ENCODE measurements at places on chromosomes 2 and 18.

GRCh38 chr2:41920812-41921211 is 127.0 kb upstream of the PKDCC start:
- DNase-seq = no peak

DNA sequence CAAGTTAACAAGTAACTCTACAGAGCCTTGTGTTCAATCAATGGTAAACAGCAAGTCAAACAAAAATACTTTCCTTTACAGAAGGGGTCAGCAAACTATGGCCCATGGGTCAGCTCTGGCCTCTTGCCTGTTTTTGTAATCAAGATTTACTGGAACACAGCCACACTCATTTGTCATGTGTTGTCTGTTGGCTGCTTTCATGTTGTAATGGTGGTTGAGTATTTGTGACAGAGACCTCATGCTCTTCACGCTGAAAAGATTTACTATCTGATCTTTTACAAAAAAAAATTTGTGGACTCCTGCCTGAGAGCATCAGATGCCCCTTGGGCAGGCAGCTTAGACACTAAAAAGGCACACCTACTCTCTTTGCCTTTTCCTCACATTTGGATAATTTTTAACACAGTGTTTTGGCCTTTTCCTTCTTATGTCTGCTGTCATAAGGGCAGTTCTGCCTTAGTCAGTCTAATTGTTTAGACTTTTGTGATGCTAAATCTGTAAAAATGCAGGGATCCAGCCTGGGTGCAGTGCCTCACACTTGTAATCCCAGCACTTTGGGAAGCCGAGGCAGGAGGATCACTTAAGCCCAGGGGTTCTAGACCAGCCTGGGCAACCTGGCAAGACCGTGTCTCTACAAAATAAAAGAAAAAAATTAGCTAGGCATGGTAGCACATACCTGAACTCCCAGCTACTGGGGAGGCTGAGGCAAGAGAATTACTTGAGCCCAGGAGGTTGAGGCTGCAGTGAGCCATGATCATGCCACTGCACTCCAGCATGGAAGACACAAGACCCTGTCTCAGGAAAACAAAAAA is 18.3 kb downstream of the IL1B start:
- no peak for DNase-seq

- DNase-seq = no peak
Observed at GRCh38 chr2:59529726-59530125, 1023.7 kb downstream of the BCL11A start.

DNA sequence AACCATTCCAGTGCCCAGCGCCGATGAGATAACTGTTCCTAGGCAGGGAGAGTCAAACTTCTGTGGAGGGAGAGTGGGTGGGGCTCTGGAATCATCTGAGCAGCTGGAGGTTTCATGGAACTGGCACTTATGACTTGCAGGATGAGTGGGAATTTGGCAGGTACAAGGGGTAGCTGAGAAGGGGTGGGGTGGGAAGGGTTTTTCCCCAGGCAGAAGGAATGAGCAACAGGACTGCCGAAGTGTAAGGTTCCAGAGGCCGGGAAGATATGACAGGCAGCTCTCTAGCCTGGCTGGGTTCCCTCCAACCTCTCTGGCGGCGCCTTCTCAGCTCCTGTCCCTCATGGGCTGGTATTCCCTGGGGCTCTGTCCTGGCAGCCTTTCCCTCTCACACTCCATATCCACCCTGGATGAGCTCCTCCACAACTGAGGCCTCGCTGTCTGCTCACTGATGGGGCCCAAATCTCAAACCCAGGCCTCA is 2.5 kb upstream of the TET3 start:
- DNase-seq = no peak

DNA sequence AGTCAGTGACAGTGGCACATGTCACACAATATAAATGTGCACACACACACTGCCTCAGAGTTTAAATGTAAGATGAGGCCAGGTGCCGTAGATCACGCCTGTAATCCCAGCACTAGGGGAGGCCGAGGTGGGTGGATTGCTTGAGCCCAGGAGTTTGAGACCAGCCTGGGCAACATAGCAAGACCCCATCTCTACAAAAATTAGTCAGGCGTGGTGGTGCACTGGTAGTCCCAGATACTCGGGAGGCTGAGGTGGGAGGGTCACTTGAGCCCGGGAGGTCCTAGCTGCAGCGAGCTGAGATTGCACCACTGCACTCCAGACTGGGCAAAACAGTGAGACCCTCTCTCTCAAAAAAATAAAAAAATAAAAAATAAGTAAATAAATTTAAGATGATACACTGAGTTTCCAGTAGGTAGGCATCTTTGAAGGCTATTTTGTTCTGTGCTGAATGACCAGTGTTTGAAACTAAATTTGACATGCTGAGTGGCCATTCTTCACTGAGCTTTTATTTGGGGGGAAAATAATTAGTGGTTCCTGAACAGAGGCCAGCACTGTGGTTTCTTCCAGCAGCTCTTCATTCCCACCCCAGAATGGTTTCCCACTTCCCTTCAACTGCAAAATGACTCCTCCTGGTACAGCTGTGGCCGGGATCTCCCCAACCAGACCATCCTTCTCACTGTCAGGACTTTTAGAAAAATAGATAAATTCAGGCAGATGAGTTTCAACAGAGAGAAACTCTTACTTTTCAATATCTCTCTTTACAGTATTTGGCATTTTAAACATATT is 44.9 kb downstream of the PSMG2 start:
- DNase-seq = peak; percentile 51

DNA sequence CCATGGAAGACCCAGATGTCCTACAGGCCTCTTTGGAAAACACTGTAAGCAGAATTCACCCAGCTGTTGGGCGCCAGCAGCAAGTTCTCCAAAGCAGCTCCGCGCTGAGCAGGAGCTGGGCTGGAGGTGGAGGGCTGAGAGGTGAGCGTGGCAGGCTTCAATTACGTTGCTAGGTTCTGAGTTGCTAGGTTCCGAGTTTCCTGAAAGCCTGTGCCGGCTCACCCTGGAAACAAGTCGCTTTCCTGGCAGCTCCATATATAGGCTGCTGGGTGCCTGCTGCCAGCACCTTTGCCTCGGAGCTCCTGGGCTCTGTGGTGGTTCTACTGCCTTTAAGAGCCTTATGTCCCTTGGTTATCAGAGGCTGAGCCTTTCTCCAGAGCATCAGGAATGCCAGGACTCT is 14.4 kb upstream of the EGR4 start:
- DNase-seq = no peak

DNA sequence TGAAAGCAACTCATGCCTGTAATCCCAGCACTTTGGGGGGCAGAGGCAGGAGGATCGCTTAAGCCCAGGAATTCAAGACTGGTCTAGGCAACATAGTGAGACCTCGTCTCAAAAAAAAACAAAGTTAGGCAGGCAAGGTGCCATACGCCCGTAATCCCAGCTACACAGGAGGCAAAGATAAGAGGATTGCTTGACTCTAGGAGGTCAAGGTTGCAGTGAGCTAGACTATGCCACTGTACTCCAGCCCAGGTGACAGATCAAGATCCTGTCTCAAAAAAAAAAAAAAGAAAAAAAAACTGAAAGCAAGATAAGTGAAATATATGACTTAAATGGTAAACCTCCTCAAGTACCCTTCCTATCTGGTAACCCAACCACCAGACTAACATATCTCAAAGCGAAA is 59.8 kb downstream of the USP34 start:
- DNase-seq = no peak

GRCh38 chr2:37827911-37828511 is 97.1 kb upstream of the RMDN2 start:
- no peak for DNase-seq

GRCh38 chr18:54647176-54647575 is 56.1 kb downstream of the DYNAP start:
- peak; percentile 8 for DNase-seq

DNA sequence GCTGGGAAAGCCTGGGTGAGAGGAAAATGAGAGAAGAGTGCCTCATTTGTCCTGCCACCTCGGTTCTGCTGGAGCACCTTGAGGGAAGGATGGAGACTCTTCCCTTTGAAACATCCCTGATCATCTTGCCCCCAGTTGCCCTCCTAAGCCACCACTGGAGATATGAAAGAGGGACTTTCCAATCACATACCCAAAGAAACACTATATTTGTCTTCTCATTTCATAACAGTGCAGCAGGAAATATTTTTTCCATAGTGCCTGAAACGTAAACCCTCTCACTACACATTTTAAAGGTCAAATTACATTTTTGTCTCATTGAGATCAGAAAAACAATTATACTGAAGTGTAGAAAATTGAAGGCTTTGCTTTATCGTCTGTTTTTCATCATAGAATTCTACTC is 63.3 kb downstream of the KCTD18 start:
- no peak for DNase-seq

GRCh38 chr2:74349889-74350288 is 6.7 kb upstream of the SLC4A5 start:
- no peak for DNase-seq

DNA sequence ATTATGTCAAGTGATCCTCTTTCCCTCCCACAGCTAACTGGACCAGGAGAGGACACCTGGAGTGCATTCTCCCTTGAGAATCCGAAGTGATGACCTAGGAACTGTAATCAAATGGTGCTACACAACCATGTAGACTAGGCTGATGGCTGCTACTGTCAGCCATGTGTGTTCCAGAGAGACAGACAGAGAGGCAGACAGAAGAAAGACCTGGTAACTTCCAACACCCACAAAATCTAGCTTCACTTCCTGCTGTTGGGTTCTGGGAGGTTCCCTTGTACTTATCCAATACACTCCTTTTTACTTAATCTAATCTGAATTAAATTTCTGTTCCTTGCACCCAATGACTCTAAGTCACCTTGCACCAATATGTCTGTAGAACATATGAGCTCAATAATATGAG is 72.3 kb downstream of the AAK1 start:
- no peak for DNase-seq

GRCh38 chr2:138881126-138881525 is 100.9 kb upstream of the NXPH2 start:
- no peak for DNase-seq

DNA sequence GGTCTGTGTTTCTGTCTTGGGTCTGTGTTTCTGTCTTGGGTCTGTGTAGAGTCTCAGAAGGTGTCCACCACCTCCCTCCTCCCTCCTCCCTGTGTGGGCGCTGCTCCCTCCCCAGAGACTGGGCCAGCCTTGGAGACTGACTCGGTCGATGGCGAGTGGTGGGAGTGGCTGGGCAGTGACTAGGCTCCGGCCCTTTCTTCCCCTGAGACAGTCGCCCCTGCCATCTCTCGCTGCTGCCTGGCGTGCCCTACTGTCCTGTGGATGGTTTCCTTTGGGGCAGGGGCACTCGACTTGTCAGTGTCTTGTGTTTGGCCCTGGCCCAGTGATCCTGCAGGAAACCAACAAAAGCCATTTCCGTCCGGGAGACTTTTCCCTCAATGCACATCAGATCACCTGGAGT is 215.8 kb downstream of the NDUFA10 start:
- no peak for DNase-seq

DNA sequence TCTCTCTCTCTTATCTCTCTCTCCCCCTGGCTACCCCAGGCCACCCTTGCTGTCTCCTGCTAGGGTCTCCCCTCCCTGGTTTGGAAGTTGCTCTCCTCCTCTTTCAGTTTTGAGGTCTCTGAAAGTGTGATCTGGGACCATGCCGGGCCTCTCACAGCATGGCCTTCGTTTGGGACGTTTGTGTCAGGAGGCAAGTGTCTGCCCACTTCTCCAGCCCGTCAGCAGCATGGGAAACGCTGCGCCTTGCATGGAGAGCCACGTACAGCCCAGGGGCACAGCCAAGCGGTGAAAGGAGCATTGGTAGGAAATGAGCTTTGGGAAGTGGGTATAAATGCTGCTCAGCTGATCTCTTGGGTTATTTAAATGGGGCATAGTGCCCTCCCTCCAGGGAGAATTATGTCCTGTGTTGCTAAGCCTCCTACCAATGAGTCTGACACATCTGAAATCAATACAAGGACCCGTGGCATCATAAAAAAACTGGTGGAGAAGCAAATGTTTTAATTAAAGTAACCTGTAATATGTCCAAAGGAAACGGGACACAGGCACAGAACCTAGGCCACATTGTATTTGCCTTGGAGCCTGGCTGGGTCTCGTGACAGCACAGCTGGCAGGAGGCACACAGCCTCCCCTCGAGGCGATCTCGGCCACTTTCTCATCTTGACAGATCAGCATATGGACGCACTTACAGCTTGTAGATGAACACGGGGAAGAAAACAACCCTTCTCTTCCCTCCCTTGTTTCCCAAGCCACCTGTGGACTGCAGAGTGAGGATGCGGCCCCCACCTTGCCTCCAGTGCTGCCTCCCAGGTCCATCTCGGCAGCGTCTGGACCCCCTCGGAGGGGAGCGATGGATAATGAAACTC is 72.7 kb downstream of the SH3RF3 start:
- DNase-seq = no peak

GRCh38 chr18:59049721-59050660 is 89.7 kb upstream of the SEC11C start:
- no peak for DNase-seq

DNA sequence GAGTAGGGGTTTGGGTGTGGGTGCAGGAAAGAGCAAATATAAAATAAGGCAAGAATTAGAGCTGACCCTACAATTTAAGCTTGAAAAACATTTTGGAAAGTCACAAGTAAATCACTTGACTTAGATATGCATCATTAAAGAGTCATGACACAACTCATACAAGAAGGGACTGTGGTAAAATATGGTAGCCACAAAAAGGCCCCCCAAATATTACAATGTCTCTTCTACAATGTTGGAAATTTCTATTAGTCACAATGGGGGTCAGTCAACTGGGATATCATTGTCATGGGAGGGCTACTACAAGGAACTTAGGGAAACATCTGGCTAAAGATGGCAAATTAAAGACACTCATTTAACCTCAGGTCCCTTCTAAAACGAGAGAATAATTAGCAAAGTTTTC is 15.7 kb upstream of the SERPINB2 start:
- DNase-seq = no peak

DNA sequence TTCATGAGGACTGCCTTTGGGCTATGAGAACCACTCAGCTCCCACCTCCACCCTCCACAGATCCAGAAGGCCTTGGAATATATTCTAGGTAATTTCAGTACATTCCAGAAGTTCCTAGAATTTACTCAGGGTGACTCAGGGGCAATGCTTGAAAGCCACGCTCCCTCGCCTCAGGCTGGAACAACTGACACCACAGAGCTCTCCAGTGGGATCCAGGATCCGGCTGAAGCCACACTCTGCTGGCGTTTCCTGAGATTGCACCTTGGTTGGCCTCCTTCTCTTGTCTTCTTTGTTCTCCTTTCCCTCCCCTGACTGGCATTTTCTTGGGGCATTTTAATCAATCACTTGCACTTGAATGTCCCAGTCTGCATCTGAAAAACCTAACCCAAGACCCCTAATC is 92.6 kb upstream of the KCNE4 start:
- no peak for DNase-seq

DNA sequence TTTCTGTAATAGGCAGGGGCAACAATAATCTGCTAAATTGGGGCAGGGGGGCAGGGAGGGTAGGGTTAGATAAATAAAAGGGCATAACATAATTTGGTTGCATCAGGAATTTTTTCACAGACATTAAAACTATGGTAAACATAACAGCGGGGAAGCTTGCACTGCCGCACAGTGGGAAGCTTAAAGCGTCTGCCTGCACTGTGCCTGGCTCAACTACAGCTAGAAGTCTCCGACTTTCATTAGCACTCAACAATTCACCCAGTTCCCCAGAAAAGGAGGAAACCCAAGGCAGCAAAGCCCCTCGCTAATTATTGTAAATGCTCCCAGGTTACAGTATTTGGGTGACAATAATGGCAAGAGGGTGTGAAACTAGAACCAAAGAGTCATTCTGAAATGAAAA is 562.9 kb downstream of the ARHGAP15 start:
- no peak for DNase-seq
